ENCODE measurements at places on chromosomes 12 and 14. TPM values are rescaled to one million over a fixed set of nuclear protein-coding genes. Genes with fewer than 3 reads are reported as not detected.

TEAD4 gene
- total RNA-seq = 0.99 TPM

GLIPR1L1 gene
- total RNA-seq = not detected

KRT85 gene
- total RNA-seq = not detected

MMP19 gene
- total RNA-seq = 0.20 TPM

RASSF8 gene
- 68.3 TPM for total RNA-seq

TOMM20L gene
- total RNA-seq = not detected

TRPV4 gene
- 3.8 TPM for total RNA-seq

GPD1 gene
- total RNA-seq = 14.8 TPM

SLC35E3 gene
- 7.3 TPM for total RNA-seq

SAMD4A gene
- 31.6 TPM for total RNA-seq

ZNF891 gene
- 7.5 TPM for total RNA-seq

SDSL gene
- 5.1 TPM for total RNA-seq

FAM222A gene
- 5.2 TPM for total RNA-seq

CMA1 gene
- not detected for total RNA-seq

CHGA gene
- 32.2 TPM for total RNA-seq

HSPB8 gene
- 14.8 TPM for total RNA-seq

FAM186B gene
- total RNA-seq = 0.10 TPM

CLEC4D gene
- total RNA-seq = 2.6 TPM

ACOT4 gene
- 1.1 TPM for total RNA-seq

HOXC10 gene
- 9.2 TPM for total RNA-seq

EXD2 gene
- total RNA-seq = 32.2 TPM

AVPR1A gene
- total RNA-seq = 10.0 TPM

EGLN3 gene
- 40.7 TPM for total RNA-seq

FITM1 gene
- total RNA-seq = 0.77 TPM

COX8C gene
- total RNA-seq = not detected
